ENCODE measurements at places on chromosomes 11 and 22.

DNA sequence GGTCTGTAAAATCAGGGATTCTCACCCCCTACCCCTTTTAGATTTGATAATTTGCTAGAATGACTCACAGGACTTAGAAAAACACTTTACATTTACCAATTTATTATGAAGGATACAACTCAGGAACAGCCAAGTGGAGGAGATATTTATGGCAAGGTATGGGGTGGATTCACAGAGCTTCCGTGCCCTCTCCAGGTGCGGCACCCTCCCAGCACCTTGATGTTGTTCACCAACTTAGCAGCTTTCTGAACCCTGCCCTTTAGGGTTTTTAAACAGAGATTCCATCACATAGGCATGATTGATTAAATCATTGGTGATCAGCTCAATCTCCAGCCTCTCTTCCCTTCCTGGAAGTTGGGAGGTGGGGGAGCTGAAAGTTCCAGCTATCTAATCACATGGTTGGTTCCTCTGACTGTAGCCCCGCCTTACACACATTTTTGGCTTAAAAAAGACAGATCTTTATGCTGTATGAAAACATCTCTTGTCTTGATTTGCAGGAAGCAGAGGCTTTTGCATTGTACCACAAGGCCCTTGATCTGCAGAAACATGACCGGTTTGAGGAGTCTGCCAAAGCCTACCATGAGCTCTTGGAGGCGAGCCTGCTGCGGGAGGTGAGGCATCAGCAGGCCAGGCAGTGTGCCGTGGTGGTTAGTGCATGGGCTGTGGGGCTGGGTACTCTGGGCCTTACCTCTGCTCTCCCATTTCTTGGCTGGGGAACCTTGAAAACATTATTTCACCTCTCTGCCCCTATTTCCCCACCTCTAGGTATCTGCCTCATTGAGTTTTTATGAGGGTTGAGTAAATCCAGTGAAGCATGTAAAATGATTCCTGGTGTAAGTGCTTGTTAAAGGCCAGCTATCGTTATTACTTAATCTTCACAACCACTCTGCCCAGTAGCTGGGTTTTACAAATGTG lies 27.0 kb downstream of the CABIN1 start:
- no peak for DNase-seq

GRCh38 chr22:49997251-49997599 lies 15.3 kb downstream of the IL17REL start:
- no peak for DNase-seq

DNA sequence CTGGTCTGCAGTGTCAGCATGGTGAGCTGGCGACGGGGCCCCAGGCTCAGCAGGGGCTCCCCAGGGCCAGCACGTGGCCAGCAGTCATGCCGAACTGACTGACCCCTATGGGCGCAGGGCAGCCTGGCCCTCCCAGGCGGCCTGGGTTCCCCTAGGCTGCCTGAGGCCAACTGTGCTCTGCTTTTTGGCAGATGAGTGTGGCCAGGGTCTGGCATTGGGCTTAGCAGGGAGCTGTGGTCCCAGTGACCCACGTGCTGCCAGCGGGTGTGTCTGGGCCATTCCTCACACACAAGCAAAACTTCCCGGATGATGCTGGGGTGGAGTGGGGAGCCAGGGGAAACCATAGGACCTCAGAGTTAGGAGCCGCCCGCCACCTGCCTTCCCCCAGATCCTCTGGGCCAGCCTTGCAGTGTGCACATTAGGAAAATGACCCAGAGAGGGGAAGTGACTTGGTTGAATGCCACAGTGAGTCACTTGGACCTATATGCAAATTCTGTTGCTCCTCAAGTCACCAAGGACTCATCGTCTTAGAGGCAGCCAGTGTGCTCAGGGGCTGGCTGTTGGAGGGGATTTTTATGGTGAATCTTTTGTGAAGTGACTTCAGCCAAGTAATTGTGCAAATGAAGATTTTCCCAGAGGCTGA lies 6.5 kb downstream of the ADORA2A start:
- peak; percentile 75 for DNase-seq

- DNase-seq, result peak; percentile 90
These were observed 44.3 kb downstream of the NNMT start for GRCh38 chr11:114340311-114341131.

DNA sequence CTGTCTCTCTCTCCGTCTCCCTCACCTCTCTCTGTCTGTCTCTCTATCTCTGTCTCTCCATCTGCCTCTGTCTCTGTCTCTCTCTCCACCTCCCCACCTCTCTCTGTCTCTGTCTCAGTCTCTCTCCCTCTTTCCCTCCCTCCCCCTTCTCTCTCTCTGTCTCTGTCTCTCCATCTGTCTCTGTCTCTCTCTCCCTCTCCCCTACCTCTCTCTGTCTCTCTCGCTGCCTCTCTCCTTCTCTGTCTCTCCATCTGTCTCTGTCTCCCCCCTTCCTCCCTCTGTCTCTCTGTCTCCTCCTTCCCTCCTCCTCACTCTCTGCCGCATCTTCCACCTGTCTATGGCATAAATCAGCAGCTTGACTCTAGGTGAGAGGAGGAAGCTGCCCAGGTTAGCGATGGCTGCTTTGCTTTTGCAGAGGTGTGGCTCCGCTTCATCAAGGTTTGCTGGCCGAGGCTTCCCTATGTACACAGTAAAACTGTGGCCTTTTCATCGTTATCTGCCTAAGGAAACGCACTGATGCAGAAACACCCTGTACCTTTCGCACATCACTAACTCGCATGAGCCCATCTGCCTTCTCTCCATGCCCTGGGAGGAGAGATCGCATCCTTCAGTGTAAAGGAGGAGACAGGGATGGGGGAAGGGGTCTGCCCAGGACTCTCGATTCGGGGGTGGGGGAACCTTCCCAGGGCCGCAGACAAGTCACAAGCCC lies 44.5 kb downstream of the ANO1 start:
- no peak for DNase-seq

DNA sequence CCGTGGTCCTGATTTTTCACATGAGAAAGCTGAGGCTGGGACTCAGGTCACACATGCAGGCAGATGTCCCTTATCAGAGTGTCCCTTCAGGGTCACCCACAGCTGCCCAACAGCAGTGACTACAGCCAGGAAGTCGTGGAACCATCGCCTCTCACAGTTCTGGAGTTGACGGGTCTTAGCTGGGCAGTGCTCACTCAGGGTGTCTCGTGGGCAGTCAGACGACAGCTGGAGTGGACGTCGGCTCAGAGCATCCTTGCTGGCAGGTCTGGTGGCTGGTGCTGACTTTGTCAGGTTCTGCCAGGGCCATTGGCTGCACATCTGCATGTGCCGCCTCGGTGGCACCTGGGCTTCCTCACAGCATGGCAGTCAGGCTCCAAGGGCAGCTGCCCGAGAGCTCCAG lies 35.6 kb upstream of the TH start:
- DNase-seq, result no peak

GRCh38 chr11:123176785-123177184 lies 18.3 kb downstream of the CLMP start:
- DNase-seq, result no peak

GRCh38 chr11:102420547-102420946 lies 32.0 kb downstream of the TMEM123 start:
- DNase-seq, result no peak

- no peak for DNase-seq
These were observed 4.4 kb upstream of the CTSD start for GRCh38 chr11:1768141-1768469.

DNA sequence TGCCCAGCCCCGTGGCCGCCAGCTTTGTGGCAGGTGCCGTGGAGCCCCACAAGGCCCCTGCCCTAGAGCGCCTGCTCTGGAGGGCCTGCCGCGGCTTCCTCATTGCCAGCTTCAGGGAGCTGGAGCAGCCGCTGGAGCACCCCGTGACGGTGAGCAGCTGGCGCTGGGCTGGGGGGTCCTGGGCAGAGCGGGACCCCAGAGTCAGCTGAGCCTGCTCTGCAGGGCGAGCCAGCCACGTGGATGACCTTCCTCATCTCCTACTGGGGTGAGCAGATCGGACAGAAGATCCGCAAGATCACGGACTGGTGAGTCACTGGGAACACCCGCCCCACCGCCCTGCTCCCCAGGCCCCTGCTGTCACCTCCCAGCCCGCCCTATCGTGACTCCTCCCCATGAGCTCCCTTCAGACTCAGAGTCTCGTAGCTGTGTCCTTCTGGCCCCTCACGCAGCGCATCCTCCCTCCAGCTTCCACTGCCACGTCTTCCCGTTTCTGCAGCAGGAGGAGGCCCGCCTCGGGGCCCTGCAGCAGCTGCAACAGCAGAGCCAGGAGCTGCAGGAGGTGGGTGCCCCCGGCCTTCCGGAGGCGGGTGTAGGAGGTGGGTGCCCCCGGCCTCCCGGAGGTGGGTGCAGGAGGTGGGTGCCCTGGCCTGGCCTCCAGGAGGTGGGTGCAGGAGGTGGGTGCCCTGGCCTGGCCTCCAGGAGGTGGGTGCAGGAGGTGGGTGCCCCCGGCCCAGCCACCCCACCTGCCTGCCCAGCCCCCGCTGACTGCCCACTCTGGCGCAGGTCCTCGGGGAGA lies 4.7 kb downstream of the TCIRG1 start:
- peak; percentile 96 for DNase-seq

DNA sequence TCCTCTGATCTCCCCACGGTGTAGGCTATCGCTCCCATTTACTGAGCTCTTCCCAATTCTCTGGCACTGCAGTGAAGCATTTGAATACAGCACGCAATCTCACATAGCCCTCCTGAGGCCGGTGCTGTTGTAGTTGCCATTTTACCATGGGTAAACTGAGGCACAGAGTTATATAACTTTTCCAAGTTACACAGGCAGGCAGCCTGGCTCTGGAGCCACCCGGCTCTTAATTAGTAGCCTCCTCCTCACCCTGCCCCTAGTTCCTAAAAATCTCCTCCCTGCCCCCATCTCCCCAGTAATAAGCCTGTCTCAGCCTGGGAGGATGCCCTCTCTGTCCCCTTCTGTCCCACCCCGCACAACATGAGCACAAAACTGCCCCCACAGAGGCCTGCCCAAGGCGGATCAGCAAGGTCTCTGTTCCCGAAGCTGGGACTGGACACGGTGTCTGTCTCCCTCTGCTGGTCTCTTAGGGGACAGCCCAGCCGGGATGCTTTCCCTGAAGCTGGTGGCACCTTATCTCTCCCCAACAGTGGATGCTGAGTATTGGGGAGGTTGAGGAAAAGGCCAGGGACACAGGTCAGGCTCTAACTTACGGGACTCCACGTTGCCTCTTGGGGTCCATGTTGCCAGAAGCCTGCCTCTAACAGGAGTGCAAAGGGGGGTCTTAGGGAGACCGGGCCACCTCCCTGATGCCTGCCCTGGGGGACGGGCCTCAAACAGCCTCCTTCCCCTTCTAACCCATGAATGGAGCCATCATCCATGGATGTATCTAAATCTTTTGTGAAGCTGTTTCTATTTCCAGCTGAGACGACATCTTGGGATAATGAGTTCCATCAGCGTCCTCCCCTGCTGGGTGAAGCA lies 9.1 kb upstream of the CLCF1 start:
- peak; percentile 91 for DNase-seq

GRCh38 chr11:118239509-118240205 lies 12.5 kb downstream of the MPZL3 start:
- peak; percentile 47 for DNase-seq

GRCh38 chr11:83051760-83052671 lies 19.7 kb downstream of the RAB30 start:
- no peak for DNase-seq

DNA sequence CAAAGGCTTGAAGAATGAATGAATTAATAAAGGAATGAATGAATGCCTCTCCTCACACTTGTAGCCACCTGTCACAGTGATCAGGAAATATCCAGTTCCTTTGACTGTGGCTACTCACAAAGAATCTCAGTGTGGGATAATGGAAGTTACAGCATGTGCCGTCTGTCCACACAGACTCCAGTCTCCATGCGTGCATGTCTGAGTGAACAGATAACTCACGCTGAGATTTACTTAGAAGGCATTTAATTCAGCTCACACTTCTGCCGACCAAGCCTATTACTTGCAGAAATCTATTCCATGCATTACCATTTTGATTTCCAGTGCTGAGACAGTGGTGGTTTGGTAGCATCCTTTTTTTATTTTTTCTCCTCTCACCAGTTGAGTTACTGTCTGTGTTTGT lies 32.3 kb upstream of the HMGXB4 start:
- no peak for DNase-seq

- DNase-seq, result no peak
These were observed 44.0 kb downstream of the XKR3 start for GRCh38 chr22:16781074-16781763.

All from OCI-M1 (cell line).